ENCODE measurements at places on chromosomes 12 and 14.
A peak's percentile ranks its signal among the peaks of the same experiment; 100 is the strongest.

DNA sequence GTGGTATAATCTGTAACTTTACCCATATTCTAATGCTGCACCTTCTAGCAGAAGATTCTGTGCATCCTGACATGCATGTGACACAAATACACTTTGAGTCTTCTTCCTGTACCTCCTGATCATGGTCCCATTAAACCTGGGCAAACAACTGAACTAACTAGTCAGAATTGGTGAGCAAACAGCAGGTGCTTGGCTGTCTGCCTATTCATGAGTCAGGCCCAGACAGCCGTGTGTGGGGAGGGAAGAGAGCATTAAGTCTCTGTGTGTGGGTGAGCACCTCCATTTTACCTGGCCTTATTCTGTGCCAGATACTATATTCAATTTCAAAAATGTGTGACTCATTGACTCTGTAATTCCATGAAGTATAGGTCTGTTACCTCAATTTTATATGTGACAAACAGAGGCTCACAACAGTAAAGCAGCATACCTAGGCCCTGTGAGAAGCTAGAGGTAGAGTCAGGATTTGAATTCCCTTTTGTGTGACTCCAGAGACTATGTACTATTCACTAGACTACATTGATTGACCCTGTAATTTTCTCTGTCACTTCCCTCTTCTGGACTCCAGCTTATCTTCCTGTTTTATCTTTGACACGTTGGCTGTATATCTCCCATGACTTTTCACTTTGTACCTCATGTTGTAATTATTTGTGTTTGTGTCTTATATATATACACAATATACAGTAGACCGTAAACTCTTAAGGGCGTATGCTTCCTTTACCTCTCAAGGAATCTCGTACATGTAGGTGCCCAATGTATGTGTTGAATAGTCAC lies 32.2 kb downstream of the SUSD6 start:
- DNase-seq, result peak; percentile 30

DNA sequence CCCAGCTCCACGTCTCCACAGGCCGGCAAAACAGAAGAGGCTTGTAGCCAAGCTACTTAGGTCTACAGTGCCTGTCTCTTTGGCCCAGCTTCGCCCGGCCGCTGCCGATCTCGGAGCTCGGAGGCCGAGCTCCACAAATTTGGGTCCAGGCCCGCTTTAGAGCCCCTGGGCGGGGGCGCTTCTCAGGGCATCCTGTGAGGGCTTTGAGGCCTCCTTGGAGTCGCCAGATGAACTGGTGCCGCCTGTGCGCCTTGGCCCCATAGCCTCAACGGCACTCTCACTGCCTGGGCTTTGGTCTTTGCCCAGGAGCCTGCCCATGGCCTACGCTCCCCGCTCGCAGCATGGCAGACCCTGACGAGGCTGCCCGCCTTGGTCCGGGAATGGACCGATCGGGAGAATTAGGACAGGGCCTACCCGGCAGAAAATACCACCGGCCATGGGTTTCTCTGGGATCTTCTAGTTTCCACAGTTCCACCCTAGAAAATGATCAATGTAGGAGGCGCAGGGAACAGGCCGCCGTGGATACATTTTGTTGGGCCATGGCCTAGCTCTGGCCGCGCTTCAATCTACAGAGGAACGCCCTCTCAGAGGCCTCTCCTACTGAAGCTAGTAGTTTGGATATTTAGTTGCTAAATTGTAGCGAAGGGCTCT lies 953 bp upstream of the NKX2-8 start:
- DNase-seq, result no peak

DNA sequence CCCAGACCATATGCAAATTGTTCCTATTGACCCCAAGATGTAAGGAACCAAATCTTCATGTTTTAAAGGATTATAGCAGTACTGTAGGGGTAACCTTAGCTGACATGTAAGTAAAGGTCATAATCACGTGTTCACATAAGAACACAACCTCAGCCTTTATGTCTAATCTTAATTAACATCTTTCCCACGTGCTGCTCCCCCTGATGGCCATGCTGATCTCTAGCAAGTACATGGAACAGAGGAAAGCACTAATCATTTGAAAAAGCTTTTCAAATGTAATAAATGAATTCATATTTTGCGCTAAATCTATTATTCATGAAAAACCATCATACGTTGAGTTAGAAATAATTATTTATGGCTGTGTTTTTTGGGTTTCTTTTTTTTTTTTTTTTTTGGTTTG lies 30.5 kb upstream of the ITPR2 start:
- DNase-seq, result no peak

DNA sequence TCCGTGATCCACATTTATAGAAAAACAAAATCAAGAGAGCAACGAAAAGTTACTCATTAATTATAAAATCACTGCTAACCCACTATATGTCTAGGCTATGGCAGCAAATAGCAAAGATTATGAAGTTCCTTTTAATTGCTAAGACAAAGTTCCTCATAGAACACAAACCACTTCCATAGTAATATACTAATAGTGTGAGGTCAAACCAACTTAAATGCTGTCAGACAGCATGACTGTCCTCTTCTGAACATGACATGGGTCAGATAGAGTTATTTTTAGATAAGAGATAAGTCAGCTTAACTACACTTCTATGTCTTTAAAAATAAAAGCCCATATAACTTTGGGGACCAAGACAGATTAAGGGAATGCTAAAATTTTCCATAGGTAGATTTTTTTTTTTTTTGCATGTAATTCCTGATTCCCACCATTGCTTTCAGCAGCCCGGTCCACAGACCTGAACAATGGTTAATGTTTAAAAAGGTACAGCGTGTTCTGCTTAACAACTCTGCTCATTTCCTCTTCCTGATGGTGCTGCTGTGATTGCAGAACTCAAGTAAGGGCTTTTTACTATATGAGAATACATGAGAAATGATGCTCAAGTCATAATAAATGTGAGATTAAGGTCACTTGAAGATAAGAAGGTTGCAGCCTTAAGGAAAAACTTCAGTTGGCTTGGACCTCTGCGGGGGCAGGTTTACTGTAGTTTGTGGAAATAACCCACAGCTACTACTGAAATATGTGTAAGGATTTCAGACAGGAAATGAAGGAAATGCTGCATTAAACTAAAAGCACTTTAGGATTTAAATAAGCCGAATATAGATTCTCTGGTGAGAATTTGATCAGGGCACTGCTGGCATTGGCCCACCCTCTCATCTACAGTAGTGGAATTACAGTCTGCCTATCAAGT lies 37.7 kb upstream of the DUSP6 start:
- no peak for DNase-seq

DNA sequence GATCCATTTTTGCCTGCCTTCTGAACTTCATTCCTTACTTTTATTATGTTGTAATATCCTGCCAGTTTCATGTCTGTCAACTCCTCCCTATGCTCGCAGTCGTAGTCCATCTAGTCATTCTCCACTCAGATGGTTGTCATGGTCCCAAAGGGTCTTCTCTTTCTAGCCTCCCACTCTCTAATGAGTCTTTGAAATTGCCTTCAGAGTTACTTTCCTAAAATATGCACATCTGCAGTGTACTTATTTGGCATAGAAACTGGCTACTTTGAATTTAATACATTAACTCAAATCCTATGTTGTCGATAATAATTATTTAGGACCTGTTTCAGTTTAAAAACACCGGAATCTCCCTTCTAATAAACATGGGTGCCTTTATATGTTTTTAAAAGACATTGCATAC lies 101.0 kb downstream of the PDE3A start:
- DNase-seq, result no peak

DNA sequence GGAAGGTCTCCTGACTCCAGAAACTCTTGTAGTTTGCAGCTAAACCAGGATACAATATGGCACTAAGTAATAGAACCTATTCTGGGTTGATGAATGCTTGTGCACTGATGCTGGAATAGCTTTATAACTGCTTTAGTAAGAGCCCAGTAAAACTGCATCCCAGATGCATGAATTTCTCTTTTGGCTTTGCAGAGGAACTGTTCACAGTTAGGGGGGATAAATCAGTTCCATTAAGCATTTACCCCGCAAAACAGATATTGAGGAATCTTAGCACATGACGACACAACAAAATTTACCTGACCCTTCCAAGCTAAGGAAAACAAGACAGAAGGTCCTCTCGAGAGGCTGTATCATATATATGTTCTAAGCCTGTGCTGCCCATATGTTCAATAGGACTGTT lies 457.4 kb downstream of the FOXG1 start:
- DNase-seq, result no peak

GRCh38 chr14:99072433-99072832 lies 199.6 kb downstream of the BCL11B start:
- DNase-seq, result no peak

DNA sequence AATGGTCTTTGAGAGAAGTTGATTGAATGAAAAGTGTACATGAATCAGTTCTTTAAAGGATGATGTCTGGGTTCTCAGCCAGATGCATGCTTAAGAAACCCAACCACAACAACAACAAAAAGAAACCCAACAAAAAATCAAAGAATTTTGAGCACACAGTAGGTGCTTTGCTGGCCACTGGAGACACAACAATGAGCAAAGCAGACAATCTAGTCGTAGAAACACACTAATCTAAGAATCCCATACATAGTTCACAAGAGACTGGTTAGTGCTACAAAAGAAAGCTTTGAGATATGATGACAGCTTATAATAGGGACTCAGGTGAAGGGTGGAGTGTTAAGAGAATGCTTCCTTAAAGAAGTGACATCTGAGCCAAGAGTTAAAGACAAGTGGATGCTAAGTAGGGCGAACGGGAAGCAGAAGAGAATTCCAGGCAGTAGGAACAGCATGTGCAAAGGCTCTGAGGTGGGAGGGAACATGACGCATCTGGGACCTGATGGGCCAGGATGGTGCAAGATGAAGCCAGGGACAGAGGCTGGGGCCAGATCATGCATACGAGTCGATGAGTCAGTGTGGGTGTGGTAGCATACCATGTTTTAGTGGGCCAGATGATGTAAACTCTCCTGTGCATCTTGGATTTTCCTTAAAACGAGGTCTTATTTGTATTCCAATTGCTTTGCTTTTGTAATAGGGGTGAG lies 4.6 kb upstream of the HIP1R start:
- no peak for DNase-seq

DNA sequence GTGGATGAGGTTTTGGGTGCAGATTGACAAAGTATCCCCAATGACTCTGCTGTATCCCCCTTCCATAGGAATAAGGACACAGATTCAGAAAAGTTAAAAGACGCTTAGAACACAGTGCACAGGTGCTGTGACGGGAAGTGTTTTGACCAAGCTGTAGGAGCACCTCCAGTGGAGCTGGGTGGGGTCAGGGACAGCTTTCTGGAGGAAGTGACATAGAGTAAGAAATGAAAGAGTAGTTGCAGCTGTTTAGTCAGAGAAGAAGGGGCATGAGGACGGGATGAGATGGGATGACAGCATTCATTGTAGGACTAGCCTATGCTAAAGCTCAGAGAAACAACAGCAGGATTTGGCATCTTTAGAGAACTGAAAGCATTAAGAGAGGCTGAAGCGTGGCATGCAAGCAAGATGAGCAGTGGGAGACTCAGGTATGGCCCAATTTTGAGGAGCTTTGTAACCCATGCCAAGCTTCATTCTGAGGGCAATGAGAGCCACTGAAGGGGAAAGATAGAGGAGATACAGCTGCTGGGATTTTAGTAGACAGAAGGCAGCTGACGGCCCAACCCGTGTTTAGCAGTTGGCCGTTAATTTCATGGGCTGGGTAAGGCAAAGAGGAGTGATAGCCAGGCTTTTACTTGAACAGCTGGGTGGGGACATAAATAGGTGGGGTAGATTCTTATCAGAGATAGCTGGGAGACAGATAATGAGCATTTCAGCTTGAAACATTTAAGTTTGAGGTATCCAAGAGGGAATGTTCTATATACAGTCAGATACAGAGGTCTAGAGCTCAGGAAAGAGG lies 131.8 kb upstream of the KRAS start:
- DNase-seq, result no peak

GRCh38 chr14:75044322-75044721 lies 6.9 kb downstream of the MLH3 start:
- no peak for DNase-seq

- no peak for DNase-seq
Measured at GRCh38 chr14:59344691-59345455, 120.3 kb downstream of the GPR135 start.

DNA sequence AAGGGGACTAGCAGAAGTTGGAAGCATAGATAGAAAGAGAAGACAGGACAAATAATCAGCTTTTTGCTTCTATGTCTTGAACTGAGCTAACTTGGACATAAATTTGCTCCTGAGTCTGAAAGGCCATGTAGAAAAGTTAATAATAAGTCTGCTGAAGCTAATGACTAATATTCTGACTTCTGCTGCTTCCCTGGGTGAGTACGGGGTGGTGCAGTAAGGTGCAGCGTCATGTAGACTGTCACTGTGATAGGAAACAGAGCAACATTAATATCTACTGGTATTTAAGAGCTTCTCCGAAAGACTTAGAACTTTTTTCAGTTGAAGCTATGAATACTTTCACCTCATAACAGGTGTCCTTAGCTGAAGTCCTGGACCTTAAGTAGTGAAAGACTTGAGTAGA lies 34.1 kb upstream of the CPM start:
- DNase-seq, result no peak

DNA sequence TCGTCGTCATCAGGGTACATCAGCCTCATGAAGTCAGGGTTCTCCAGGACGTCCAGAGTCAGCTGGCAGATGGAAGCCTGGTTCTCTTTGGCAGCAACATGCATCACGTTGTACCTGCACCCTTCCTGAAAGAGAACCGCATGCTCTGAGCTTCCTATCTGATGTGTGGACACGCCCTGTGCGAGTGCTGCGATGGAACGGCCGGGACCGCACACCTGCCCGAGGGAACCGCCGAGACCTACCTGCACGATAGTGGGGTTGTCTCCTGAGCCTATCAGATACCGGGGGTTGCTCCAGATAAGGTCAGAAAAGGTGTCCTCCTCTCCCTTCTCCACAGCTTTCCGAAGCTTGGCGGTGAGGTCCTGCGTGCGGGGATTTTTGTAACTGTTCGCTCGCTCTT lies 13.7 kb downstream of the ANKLE2 start:
- no peak for DNase-seq

DNA sequence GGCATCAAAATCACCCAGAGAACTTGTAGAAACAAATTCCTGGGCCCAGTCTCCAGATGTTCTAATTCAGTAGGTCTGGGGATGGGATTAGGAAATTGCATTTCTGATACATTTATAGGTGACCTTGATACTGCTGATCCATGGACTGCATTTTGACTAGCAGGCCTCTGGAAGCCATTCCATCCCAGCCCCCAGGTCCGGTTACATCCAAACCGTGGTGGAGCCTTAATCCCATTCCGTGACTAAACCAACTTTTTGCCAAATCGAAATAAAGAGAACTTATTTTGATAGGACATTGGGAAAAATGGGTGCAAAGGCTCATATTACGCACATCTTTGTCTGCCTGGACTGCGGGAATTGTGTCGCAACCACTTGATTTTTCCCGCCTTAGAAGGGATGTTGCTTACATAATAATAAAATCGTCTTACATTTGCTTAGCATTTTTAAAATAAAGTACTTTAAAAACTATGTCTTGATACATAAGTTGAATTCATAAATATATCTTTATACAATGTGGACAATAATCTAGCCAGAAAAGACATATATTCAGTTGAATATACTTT lies 5.8 kb upstream of the KCNA5 start:
- DNase-seq, result no peak

DNA sequence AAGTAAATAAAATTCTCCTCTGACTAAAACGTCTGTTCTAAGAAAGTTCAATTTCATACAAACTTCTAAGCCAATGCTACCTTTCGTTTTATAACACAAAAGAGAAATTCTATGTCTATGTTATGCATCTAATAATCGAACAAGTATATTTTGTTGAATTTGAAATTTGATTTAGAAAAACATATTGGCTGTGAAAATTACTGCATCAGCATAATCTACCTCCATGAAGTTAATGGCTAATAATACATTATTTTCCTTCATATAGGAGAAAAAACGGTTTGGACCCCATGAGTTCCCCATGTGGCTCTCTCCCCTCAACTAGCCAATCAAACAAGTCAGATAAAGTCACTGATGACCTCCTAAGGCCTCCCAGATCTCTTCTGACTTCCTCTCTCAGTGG lies 106.5 kb downstream of the KCNH5 start:
- no peak for DNase-seq

All from activated CD4-positive, CD25-positive, alpha-beta regulatory T cell (primary cell).